ENCODE measurements at places on chromosomes 3 and 15.

DNA sequence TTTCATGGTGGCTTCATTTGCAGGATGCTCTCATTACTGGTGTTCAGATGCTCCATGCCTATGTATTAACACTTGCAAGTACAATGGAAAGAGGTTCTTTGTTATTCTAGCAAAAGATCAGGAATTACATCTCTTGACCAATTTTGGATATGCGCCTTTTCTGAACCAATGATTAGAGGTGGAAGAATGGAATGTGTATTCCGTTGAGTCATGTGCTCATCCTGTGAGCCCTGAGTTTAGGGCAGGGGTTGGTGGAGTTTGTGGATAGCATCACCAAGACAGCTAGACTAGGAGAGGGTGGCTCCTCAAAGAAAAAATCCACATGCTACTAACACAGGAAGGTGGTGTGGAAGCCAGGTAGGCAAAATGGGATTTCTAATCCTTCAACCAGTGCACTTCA lies 80.7 kb upstream of the SLC25A26 start:
- DNase-seq, result no peak

- no peak for DNase-seq
These were observed 718.7 kb upstream of the SGO1 start for GRCh38 chr3:20904671-20905070.

DNA sequence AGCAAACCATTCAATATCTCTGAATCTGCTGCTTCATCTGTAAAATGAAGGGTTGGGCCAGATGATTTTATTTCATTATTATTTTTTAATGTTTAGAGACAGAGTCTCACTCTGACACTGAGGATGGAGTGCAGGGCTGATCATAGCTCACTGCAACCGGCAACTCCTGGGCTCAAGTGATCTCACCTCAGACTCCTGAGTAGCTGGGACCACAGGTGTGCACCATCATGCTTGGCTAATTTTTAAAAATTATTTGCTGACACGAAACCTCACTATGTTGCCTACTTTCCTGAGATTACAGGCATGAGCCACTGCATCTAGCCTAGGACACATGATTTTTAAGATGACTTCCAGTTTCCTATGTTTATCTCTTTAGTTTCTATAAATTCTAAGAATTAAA lies 105.8 kb downstream of the P3H2 start:
- DNase-seq, result no peak

- DNase-seq, result no peak
These were observed 37.0 kb downstream of the GNB5 start for GRCh38 chr15:52153900-52154895.

DNA sequence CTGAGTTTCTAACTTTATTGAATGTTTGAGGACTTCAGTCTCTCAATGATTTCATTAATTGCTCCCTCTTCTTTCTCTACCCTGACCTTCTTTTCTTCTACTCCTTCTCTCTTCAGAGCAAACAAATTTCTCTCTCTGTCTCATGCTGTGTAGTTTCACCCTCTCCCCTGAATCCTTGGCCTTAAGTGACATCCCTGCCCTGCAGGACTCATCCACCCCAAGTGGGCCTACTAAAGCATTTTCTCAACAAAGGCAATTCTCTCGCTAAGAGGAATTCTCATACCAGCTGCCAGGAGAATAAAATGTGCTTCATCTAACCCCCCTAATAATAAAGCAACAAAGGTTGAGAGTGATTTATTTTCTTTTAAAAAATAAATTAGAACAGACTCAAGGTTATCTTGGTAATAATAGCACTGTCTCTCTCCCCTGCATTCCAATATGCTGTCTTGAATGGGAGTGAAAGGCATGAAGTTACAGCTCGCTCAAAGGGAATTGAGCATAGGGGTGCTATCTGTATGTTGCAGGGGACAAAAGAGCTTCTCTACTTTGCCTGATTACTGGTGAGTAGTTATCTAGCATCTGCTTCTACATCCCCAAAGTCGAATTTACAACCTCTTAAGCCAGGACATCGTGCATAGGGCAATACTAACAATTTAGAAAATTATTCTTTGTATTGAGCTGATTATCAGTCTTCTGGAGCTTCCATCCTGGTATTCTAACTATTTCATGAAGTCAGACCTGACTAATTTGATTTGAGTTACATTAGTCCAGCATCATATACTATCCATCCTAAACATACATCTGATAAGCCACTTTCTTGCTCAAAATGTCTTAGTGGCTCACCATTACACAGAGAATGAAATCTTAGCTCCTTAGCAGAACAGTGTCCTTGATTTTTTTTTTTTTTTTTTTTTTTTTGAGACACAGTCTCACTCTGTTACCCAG lies 76.9 kb upstream of the DNAJC19 start:
- no peak for DNase-seq

DNA sequence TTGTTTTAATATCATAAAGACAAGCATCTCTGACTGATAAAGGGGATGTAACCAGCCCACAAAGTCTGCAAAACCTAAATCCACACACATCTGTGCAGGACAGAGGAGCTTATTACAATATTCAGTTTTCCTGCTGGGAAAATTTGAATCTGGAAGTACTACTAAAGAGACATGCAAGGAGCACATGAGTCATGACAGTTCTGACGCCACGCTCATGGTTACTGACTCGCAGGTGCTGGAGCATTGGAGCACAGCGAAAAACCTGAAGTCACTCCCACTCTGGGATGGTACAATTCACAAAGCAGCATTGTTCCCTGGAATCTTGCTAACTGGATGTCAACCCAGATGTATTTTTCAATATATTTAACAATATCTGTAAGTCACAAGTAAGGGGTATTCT lies 7.6 kb upstream of the ISL2 start:
- DNase-seq, result no peak

- no peak for DNase-seq
These were observed 59.4 kb downstream of the CALML4 start for GRCh38 chr15:68145706-68146105.

DNA sequence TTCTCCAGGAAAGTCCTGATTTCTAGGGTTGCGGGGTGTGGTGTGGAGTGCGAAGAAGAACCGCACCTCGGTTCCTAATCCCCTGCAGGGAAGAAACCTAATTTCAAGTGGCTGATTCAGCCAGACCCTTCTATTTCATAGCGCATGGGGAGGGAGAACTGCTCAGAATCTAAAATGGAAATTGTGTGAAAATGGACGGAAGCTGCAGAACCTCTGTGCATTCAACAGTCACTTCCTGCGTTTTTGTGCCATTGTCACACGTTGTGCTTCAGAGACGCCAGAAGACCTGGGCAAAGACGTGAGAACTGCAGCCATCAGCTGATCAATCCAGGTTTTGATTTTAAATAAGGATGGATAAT lies 1.2 kb downstream of the SIDT1 start:
- peak; percentile 7 for DNase-seq

- no peak for DNase-seq
These were observed 20.5 kb downstream of the RBP2 start for GRCh38 chr3:139455855-139456254.

Measured in activated CD8-positive, alpha-beta memory T cell treated with anti-CD3 and anti-CD28 coated beads for 4 hours (primary cell).